ENCODE measurements at places on chromosomes 1 and 21.

- DNase-seq = no peak
These were observed 39.9 kb upstream of the CSF3R start for GRCh38 chr1:36522461-36523229.

- DNase-seq = no peak
These were observed at the start of gene CHI3L1 for GRCh38 chr1:203186446-203187303. Gene CHI3L1 (minus strand): TSS chr1:203186704. CDS start chr1:203186623, 81 bp downstream.

DNA sequence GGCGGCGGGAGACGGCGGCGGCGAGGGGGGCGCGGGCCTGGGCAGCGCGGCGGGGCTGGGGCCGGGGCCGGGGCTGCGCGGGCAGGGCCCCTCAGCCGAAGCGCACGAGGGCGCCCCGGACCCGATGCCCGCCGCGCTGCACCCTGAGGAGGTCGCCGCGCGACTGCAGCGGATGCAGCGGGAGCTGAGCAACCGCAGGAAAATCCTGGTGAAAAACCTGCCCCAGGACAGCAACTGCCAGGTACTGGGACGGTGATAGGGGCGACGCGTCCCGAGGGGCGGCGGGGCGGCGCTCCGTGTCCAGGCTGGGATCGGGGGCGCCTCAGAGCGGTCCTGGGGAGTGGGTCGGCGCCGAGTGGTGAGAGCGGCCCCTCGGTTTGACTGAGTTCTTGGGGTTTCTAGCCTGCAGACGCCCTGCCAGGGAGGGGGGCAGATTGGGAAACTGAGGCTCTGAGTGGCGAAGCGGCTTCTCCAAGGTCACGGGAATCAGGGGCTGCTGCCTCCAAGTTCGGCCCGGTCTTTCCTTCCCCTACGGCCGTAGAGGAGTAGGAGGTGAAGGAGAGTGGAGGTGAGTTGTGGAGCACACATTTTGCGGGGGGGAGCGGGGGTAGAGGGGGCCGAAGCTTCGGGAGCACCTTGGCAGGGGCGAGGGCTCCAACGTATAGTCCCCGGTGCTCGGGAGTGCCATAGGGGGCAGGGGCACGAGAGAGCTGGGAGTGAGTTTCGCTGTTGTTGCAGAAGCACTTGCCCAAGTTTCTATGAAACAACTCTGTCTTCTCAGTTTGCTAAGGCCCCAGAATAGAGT is 508 bp downstream of the RAVER2 start:
- DNase-seq = no peak

DNA sequence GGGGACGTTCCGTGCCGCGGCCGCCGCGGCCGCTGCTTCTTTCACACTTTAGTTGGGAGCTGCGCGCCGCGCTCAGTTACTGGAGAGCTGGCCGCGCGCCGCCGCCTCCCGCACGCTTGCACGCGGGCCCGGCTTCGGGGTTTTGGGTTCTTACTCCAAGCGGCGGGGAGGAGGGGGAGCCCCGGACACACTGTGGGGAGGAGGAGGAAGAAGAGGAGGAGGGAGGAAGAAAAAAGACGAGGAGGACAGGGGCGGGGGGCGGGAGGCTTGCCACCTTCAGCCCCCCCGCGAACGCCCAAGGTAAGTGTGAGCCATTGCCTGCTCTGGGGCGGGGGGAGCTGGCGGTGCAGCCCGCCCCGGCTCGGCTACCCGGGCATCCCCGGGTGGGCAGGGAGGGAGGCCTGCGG is 243 bp downstream of the C1orf21 start:
- no peak for DNase-seq

DNA sequence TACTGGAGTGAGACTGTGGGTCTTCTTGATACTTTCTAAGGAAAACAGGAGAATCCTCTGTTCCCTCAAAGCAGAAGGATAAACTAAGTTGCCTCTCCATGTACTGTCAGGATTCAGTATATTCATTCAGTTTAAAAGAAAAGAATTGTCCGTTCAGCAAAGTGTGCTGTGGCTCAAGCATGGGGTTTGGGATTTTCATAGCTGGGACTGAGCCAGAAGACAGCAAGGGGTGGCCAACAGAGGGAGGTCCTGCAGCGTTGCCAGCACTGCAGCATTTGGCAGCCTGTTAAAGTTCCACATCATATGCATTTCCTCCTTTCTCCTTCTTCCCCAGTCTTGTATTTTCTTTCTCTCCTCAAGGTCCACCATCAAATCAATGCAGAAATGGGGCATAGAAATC is 75.1 kb downstream of the DTL start:
- DNase-seq = no peak

DNA sequence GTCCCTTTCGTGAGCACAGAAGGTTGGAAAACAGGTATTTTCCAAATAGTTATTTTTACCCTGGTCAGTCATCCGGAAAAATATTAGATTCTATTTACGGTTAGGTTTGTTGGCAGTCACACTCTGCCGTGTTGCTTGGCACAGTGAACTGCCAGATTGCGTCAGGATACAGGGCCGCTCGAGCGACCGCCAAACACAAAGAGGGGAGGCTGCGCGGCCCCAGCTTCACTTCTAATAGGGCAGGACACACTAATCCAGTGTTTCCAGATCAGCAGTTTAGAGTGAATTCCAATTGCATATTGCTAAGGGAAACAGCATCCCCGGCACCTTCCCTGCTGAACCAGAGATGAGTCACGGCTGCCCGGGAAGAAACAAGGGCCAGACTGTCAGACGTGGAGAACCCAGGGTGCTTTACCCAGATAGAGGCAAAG is 22.9 kb downstream of the UMODL1 start:
- no peak for DNase-seq

DNA sequence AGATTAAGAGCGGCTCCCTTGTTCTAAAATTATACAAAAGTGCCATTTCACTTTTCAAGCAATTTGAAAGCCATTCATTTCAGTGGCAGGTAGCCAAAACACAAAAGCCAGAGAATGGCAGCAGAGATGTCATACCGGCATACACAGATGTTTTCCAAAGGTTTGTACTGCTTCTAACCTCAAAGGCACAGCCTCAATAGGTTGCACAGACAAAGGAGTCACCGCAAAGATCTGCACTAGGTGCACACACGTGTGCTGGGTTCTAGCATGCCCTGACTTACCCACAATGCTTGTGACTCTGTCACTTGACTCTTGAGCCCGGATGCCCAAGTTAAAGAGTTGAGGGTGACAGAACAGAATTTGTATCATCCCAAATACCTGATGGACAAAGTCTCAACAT is 448.9 kb upstream of the ADGRL2 start:
- no peak for DNase-seq

- no peak for DNase-seq
These were observed 525.5 kb downstream of the MATN1 start for GRCh38 chr1:30197639-30198450.

GRCh38 chr1:61079296-61079897 is 3.0 kb upstream of the NFIA start:
- DNase-seq = no peak

GRCh38 chr1:168347630-168348029 is 67.0 kb downstream of the TBX19 start:
- DNase-seq = no peak

DNA sequence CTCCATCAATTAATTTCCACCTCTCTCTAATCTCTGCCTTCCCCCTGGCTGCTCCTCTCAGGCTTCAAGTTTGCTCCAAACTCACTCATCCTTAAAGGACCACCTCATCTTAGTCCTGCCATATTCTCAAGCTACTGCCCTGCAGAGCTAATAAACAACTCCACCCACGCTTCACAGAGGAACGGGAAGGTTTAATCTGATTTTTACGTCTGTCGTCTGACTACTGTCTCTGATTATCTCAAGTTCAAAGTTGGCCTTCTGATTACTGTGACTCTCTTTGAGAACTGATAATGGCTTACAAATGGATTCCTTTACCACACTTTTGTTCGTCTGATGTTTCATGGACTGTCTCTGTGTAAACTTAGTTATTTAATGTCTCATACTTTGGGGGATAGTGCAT is 7.6 kb upstream of the CPT2 start:
- no peak for DNase-seq

- DNase-seq = no peak
These were observed 35.0 kb upstream of the SH2D1B start for GRCh38 chr1:162446946-162447345.

- no peak for DNase-seq
These were observed 136.0 kb downstream of the PLXNA2 start for GRCh38 chr1:208108213-208108608.

DNA sequence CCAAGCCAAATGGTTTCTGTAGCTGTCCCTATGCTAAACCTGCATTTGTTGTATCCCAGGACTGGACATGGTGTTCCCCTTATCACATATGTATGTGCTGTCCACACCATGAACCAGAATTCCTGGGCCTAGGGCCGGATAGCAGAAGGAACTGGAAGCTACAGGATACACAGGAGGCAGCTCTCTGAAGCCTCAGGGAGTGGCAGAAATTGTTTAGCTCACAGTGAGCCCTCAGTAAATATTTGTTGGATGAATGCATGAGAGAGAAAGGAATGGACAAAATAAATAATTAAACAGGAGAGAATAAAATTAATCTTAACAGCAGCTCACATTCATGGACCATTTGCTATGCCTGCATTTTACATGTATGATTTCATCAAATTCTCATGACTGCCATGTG is 2.1 kb downstream of the NIPAL3 start:
- no peak for DNase-seq

- no peak for DNase-seq
These were observed 121.2 kb downstream of the LMX1A start for GRCh38 chr1:165235155-165235776.

DNA sequence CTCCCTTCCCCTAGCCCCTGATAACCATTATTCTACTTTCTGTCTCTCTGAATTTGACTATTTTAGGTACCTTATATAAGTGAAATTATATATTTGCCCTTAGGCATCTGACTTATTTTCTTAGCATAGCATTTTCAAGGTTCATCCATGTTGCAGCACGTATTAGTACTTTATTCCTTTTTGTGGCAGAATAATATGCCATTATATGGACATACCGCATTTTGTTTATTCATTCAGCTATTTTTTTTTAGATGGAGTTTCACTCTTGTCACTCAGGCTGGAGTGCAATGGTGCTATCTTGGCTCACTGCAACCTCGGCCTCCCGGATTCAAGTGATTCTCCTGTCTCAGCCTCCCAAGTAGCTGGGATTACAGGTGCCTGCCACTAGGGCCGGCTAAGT is 326.2 kb upstream of the PLXNA2 start:
- no peak for DNase-seq

DNA sequence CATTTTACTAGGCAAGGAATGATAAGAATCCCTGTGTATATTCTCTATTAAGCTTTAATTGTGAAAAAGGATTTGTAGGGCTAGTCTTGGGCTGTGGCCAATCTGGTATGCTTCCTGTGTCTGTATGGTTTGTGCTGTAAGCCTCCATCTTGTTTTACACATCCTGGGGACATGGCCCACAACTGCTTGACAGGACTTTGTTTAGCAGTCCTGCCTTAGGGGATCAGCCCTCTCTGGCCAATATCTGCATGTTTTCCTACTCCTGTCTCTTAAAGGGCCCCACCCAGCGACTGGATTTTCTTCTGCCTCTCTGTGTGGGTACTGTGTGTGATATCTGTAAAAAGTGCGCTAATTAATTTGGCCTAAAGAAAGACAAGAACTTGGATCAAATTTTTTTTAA is 813.2 kb downstream of the PLA2G4A start:
- no peak for DNase-seq

Measured in DND-41 (cell line).